ENCODE measurements at places on chromosomes 13 and 19.

DNA sequence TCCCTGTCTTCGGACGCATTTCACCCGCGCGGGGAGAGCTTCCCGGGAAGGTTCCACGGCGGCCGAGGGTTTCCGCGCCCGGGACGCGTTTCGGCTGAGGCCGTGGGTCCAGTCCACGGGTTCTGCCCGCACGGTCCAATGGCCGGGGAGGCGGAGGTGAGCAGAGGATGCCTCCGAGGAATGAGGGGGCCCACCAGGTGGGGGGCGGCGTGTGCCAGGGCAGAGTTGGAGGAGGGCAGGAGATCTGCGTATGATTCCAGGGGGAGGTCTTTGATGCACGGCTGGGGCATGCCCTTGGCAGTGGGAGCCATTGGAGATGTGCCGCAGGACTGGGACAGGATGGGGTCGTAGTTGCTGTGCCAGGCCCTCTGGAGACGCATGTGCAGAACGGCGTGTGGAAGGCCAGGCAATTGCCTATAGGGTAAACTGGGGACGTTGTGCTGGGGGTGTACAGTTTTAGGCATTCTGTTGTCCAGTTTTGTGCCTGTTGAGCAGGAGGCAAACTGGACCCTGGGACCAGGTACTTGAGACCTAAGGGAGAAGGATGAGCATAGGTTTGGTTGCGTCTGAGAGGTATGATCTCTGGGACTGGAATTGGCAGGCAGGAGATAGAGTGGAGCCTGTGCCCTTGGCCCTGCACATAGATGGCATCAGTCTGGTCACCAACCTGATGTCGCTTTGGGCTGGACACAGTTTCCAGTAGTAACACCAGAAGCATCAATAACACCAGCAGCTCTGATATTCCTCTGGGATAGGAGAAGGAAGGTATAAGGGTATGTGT lies 751 bp downstream of the ZNF584 start:
- no peak for DNase-seq

DNA sequence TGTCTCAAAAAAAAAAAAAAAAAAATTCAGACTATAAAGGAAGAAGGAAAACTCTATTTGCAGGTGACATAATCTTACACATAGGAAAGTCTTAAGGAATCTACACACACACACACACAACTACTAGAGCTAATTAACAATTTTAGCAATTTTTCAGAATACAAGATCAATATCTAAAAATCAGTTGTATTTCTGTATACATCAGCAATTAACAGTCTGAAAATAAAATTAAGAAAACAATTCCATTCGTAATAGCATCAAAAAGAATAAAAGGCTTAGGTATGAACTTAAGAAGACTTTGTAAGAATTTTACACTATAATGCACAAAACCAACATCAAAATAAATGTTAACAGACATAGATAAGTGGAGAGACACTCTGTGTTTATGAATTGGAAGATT lies 15.6 kb upstream of the CALM3 start:
- DNase-seq, result no peak

- DNase-seq, result no peak
Measured at GRCh38 chr13:98526182-98526512, 50.8 kb downstream of the STK24 start.

DNA sequence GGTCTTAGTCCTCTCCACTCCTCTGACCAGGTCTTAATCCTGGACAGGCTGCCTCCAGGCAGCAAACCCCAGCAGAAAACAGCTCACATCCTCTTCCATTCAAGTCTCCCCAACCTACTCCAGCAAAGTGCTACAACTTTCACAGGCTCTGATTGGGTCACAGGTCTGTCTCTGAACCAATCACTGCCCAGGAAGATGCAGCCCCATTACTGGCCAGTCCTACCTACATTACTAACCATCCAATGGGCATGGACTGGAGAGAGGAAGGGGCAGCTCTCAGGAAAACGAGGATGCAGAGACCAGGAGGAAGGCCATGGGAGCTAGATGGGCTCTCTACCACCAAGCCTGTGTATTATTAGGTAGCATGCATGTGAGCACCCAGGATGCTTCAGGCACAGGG lies 12.2 kb downstream of the MED26 start:
- DNase-seq, result no peak

GRCh38 chr13:31067416-31068118 lies 94.1 kb downstream of the HSPH1 start:
- DNase-seq, result peak; percentile 49

DNA sequence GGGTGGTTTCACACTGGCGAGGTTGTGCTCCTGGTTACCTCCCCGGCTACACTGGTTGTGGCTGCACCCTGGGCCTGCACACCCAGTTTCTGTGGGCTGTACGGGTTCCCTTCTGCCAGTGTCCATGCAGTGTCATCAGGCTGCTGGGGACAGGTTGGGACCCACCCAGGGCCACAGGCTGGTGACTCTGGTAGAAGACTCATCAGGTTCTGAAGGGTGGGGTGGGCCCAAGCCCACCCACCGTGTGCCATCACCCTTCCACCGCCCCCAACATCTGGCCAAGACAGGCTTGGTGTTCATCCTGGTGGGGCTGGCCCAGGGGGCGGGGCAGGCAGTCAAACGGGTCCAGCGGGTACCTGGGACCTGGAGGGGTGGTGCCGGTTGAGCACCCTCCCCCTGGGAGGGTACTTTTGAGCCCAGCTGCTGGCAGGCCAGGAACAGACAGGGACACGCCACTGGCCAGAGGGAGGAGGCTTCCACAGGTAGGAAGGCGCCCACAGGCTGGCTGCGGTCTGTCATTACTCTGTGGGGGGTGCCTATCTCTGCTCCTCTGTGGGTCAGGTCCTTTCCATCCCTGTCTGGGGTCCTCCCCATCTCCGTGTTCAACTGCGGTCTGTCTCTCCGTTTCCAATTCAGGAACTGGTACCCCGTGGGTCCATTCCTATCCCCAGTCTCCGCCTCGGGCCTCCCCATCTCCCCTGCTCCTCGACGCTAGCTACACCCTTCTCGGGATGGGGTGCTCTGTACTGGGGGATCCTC lies at the start of gene RNF225:
RNF225 (plus strand) TSS at position 437 of the 759 bp plus-strand sequence. CDS start 434 bp downstream, outside the sequence.
- DNase-seq, result no peak

GRCh38 chr13:50762969-50763567 lies 80.4 kb downstream of the DLEU7 start:
- no peak for DNase-seq

DNA sequence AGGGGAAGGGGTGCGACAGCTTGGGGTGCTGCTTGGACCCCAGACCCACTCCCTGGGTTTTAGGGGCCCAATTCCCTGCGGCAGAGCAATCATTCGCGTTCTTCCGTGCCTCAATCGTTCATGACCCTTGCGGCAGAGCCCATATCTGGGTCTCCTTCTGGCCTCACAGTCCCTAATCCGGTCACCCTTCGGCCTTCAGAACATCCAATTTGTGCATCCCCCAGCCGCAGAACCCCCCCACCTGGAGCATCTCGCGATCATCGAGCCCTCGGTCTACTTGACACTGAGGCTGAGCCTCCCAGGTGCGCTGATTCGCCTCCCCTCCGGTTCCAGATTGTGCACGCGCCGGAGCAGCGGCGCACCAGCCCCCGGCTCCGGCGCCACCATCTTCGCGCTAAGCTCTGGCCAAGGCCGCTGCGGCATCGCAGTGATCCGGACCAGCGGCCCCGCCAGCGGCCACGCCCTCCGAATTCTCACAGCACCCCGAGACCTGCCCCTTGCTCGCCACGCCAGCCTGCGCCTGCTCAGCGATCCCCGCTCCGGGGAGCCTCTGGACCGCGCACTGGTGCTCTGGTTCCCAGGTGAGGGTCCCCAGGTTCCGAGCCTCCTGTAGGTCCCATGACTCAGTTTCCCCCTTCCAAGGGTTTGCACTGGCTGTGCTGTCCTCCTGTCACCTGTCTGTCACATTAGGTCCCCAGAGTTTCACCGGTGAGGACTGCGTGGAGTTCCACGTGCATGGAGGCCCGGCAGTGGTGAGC lies 501 bp downstream of the GTPBP3 start:
- no peak for DNase-seq

GRCh38 chr13:42812316-42812715 lies 30.9 kb downstream of the FAM216B start:
- DNase-seq, result no peak

DNA sequence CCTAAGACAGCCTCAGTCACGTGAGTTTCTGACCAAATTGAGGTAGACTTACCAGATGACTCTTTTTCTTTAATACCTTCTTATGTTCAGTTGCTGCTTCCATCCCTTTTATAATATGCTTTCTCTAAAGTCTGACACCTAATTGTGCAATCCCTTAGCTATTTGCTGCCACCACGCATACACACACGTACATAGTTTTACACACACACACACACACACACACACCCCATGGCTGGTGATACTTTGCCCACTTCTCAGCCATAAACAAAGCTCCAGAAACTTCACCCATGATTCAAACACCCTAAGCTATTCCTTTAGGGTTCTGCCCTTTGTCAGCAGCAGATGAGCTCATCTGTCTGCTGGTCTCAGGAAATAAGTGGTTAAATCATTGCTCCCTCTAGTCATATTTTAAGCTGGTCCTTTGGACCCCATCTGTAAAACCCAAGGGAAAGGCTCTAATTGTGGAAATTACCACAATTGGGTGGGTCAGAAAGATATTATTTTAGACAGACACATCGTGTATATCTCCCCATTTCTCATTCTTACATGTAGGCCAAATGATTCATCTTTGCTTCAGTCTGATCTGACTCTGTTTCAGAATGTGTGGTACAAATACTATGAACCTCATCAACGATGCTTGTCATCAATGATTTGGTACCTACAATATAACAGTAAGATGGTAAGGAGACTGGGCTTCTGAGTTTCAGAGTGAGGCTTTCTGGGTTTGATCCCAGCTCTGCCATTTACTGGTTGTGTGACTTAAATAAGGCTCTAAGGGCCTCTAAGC lies 69.2 kb downstream of the NALCN start:
- DNase-seq, result no peak

DNA sequence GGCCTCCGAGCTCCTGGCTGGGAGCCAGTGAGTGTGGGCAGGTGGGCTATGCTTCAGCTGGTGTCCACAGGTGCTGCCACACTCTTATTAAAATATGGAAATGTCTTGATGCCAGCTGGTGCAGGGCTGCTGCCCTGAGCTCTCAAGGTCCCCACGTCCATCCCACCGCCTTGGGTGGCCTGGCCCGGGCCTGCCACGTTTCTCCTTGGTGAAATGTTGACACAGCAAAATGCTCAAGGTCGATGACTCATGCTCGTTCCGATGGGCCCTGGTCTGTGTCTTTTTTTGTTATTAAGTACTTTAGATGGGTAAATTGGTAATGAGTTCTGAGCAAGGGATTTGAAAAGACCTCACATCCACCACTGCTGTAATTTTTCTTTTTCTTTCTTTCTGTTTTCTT lies 524.7 kb downstream of the MYO16 start:
- no peak for DNase-seq

- DNase-seq, result no peak
Measured at GRCh38 chr13:105410602-105411001, 1124.9 kb downstream of the EFNB2 start.

GRCh38 chr13:94345374-94346195 lies 133.9 kb downstream of the DCT start:
- no peak for DNase-seq

- DNase-seq, result no peak
Measured at GRCh38 chr13:56988543-56988942, 152.2 kb upstream of the PRR20A start.

GRCh38 chr19:21022996-21023395 lies 2.5 kb downstream of the ZNF430 start:
- no peak for DNase-seq

DNA sequence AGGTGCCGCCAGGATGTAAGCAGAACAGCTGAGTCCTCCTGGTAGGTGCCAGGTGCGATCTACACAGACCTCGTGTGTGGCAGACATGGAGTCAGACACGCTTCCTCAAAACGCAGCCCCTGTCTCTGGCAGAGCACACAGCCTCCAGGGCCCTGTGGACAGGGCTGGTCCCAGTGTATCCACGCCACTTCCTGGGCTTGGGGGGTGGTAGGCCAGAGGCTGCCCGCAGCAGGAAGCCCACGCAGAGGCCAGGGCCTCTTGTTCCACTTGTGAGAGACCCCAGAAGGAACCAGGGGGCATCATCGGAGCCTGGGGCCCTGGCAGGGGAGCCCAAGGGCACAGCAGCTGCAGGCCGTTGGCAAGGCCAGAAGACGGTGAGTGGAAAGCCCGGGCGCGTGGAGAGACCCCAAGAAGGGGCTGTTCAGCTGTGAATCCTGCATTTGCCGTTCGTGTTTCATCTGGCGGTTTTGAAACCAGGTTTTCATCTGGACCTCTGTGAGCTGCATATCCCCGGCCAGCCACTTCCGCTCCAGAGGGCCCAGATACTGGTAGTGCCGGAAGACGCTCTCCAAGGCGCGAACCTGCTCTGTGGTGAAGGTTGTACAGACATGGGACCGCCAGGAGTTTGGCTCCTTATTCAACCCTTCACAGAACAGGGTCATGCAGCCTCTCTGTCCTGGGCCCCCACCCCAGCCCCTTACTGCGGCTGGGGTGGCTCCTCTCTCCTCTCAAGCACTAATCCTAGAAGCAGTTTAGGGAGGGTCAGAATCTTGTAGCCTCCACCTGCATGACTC lies 25.1 kb upstream of the SLITRK1 start:
- no peak for DNase-seq

DNA sequence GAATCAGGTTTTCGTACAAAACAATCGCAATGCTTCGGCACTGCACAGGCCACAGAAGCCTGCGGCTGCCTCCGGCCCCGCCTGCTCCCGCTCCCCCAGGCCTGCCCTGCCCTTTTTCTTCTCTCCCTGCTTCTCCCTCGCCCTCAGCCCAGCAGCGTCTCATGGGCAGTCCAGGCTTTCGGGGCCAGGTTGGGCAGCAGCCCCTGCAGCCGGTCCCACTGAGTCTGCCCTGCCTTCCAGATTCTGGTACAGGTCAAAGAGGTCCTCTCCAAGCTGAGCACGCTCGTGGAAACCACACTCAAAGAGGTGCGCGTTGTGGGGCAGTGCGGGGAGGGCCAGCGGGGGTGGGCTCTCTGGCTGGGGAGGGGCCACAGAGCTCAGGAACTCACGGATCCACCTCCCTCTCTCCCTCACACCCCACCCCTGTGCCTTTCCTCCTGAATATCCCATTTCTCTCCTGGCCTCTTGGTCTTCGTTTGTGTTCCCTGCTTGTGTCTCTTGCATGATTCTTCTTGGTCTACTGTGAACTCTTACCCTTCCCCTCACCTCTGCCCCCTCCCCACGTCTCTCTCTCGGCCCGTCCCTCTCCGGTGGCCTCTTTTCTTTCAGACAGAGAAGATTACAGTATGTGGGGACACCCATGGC lies 30.1 kb downstream of the CCDC8 start:
- DNase-seq, result peak; percentile 58

GRCh38 chr19:10510301-10510802 lies 6.9 kb downstream of the S1PR5 start:
- DNase-seq, result no peak

DNA sequence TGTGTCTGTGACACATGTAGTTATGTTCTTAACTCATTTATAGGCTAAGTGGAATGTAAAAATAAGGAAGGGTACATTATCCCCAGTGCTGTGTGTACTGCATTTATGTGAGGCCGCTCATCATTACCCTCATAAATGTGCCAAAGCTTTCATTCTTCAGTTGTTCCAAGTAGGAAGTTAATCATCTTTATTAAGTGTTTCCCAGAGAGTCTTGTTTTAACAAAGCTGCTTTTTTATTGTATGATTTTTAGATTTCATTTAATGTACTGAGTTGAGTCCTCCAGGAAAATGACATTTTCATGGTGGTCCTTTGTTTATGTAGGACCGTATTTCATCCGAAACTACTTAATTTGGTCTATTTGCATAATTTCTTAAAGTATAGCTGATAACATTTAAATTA lies 379.8 kb downstream of the DLEU7 start:
- no peak for DNase-seq

Measured in vagina (tissue), 2 donors.